ENCODE measurements at places on chromosomes 5 and 9.

DNA sequence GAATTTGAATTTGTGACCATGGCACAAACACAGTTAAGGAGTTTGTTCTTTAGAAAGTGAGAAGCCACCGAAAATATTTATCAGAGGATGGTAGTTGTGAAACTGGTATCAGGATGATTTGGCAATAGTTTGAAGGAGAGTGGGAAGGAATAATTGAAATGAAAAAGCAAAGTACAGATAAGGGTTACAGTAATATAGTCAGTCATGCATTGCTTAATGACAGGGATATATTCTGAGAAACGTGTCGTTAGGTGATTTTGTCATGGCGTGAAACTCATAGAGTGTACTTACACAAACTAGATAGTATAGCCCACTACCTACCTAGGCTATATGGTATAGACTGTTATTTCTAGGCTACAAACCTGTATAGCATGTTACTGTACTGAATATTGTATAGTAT is 84.2 kb downstream of the GPBP1 start:
- DNase-seq, result no peak

DNA sequence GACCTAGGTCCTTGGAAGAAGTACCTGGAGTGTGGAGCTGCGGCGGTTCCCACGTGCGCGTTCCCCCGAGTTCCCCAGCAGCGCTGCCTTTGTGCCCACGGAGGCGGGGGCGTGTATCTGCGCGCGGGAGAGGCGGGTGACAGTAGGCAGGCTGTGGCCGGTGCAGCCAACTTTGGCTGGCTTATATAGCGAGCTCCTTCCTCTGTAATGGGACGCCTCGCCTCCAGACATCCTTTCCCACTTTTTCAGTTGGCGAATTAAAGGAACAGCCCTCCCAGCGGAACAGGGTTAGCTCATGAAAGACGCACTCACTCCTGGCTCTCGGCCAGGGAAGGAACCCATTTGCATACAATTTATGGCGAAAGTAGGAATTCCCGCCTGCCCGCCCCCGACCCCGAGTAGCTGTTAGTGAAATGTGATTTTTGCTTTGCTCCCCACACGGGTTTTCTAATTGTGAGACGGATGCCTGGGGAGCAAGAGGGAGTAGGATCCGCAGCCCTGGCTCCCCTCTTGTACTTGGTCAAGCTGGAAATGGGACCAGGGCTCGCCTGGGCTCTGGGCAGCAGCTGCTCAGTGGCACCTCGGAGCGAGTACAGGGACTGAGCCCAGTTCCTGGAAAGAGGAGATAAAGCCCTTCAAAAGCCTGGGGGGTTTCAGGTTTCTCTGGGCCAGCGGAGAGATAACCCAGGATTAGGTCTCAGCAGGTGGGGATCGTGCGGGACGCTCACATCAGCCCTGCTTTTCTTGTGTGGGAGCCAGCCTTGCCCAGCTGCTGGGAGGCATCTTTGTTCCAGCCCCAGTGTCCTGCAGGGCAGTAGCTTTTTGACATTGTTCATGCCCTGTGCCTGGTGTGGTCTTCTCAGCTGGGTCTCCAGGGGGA is at the start of gene TNC:
Gene TNC, minus strand, starts transcription at position 159 of the 880 bp plus-strand sequence. CDS start 27,139 bp downstream, outside the sequence.
- DNase-seq, result no peak

DNA sequence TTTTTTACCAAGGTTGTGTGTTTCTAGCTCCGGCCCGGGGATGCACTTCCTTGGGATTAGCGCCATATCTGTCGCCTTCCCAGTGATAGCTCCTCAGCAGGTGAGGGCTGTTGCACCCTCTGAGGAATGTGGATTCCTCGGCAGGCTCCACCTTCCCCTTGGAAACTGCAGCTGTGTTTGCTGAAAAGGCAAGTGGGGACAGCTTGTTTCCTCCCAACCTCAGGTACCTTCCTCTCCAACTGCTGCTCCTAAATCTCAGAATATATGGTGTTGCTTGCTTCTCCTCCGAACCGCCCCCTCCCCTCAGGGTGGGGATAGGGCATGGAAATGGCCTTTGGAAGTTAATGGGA is 1.3 kb downstream of the SLC1A1 start:
- no peak for DNase-seq

DNA sequence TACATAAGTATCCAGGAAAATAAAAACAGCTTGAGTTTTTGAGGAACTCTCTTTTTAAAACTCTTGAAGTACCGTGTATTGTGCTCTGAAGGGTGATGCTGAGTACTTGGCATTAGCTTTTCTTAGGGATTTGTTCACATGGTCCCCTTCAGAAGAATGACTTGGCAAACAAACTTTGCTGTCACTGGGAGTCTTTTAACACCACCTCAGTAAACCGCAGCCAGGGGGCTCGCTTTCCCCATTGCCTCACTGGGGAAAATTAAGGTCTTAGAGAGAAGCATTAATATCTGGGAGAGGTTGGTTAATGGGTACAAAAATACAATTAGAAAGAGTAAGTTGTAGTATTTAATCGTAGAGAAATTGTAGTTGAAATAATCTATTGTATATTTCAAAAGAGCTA is 105.9 kb upstream of the DAP start:
- no peak for DNase-seq

GRCh38 chr9:116309900-116310611 is 156.5 kb downstream of the PAPPA start:
- DNase-seq, result no peak

- no peak for DNase-seq
These were observed 258.0 kb downstream of the NSG2 start for GRCh38 chr5:174303437-174304045.

GRCh38 chr9:38374847-38375571 is 17.5 kb upstream of the ALDH1B1 start:
- no peak for DNase-seq

GRCh38 chr5:57332361-57332760 is 150.2 kb downstream of the ACTBL2 start:
- no peak for DNase-seq

DNA sequence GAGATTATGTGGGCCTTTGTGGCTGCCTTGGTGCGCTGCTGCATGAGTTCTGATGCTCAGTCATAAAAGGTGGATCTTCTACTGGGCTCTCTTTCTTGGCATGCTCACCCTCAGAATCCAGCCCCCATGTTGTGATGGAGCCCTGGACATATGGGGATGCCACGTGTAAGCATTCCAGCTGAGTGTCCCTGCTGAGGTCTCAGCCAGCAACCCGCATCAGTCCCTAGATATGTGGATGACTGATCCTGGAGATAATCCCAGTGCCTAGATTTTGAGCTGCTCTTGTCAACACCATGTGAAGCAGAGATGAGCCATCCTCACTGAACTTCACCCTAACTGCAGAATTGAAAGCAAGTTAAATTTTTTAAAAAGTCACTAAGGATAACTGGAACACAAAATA is 390.1 kb downstream of the DMRT2 start:
- no peak for DNase-seq
